ENCODE measurements at places on chromosomes 4 and X.

- no peak for DNase-seq
Measured at GRCh38 chr4:20260821-20261220, 9.1 kb downstream of the SLIT2 start.

GRCh38 chr4:151246742-151247141 lies 30.2 kb upstream of the PRSS48 start:
- DNase-seq: no peak

DNA sequence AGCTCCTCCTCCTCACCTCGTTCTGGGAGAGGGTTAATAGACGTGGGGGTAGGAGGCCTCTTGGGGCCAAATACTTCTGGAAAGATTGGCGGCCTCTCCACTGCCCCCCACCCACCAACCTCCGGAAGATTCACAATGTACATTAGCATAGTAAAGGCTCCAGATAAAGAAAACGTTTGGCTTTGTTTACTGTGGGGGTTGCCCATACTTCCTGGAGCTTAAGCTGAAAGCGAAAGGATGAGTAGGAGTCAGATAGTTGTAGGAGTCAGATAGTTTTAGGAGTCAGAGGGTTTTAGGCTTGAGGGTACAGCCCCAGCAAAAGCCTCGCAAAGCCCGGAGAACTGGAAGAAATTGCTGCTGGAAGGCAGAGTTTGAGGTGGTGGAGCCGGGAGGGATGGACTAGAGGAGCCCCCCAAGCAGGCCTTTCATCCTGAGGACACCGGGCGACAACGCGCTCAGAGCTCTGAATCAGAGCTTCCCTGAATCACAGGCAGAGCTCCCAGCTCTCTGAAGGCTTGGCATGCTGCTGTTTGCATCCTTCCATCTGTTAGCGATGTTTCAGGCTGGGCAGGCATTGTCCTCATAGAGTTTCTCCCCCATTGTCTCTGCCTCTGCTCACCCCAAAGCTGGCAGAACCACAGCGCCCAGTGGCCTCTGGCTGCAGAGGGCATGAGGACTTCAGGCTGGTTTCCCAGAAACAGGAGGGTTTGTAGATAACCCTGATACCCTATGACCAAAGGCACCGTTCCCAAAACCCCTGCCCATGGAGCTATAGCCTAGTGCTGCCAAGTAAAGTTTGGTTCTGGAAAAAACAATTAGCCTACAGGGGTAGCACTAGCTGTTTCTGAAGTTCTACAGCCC lies 280.7 kb downstream of the BCOR start:
- no peak for DNase-seq

DNA sequence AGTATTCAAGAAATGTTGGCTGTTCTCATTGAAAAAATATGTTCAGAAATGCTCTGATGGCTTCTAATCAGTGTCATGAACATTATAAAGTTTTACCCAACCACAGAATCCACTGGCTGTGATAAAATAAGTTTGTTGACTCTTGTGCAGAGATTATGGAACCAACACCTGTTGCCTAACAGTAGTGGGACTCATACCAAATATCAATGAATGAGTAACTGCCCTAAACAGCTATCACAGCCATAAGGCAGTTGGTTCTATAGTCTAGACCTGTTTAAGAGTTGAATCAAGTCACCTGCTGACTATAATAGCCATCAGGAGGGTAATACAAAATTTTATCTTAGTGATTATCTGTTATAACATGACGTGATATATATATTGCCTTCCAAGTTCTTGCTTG lies 168.3 kb downstream of the ATOH1 start:
- no peak for DNase-seq

- no peak for DNase-seq
Measured at GRCh38 chrX:42664680-42665079, 113.3 kb downstream of the PPP1R2C start.

- no peak for DNase-seq
Measured at GRCh38 chr4:112514647-112515197, 1.3 kb downstream of the NEUROG2 start.

DNA sequence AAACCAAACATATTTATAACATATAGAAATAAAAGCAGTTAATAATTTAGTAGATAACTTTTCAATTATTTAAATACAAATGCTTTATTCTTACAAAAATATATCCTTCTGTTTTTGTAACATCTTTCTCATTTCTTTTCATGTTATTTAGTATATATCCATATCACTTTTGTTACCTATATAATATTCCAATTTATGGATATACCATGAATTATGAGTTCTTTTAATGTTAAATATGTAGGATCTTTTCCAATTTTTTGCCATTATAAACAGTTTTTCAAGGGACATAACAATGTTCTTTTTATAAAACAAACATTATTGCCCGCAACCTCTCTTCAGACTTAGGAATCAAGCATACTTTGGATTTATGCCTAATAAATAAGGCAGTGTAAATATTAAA lies 151.6 kb downstream of the PRDM5 start:
- no peak for DNase-seq

DNA sequence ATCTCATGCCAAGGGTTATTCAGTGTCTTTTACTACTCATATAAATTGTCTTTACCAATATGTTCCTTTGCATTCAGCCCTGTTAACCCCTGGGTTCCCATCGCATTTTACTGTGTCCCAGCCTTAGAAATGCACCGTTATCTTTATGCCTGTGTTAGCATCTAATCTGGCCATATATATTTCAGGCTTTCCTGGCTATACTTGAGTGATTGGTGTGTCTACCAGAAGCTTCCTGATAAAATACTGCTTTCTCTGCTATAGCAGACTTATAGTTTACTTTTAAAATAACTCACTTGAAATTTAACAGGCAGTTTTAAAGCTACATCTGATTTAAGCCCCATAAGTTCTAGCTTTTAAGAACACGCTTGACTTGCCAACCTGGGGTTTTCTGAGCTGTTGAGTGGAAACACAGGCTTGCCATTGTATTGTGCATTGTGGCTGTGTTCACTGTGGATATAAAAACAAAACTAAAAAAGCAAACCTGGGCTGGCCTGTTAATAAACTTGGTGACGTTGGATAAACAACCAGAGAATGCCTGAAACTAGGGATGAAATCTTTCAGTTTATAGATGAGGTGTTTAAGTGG lies 185.3 kb upstream of the TAPT1 start:
- no peak for DNase-seq

GRCh38 chr4:184748251-184748652 lies 14.4 kb upstream of the CENPU start:
- DNase-seq: no peak

All from CD4-positive, alpha-beta T cell treated with Interleukin-2 at 100 ng/mL for 4 hours (primary cell).